Stimulated activated CD8-positive, alpha-beta memory T cell treated with anti-CD3 and anti-CD28 coated beads, Interleukin-12 subunit alpha, Interleukin-12 subunit beta, amount 100 ng/mL, for 4 hours (primary cell): ENCODE measurements at places on chromosomes 7 and 10.

DNA sequence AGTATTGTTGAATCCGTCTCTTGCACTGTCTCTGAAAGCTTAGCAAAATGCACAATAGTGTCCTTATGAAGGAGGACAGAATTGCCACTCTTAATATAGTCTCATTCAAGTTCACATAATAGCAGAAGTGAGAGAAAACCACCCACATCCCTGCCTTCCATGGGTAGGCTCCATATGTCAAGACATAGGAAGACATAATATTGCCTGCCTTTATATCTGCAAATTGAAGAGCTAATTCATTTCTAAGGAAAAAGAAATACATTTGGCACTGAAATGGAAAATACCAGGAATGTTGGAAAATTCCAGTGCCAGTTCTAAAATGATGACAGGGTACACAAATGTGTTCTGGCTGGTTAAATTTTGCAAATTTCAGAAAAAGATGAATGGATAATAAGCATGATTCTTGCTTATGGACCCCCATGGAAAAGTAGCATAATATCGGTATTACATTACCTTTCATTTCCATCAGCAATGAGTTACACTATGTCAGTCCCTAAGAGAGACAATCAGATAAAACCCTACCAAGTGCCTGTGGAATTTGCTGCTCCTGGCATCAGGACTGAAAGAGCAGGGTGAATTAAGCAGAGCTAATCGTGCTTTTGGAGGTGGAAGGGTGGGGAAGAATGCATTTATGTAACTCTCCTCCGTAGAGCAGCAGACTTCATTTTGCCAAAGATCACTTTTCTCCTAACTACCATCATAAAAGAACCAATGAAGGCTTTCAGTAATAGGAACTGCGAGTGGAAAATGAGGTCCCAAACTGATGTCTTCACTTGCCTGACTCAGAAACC, 312.6 kb downstream of the FGFR2 start:
- DNase-seq = no peak

GRCh38 chr7:120867932-120868331, 10.0 kb upstream of the TSPAN12 start:
- no peak for DNase-seq

- DNase-seq = no peak
Measured at GRCh38 chr10:86160890-86161585, 205.6 kb downstream of the GRID1 start.

GRCh38 chr7:72101444-72101843, 310.7 kb downstream of the CALN1 start:
- no peak for DNase-seq

GRCh38 chr7:130384371-130384801, 4.1 kb downstream of the CPA1 start:
- no peak for DNase-seq

- DNase-seq = no peak
Measured at GRCh38 chr7:124089621-124090020, 56.8 kb upstream of the TMEM229A start.
